CD4-positive, alpha-beta T cell treated with Interleukin-17A for 1 hour (primary cell): ENCODE measurements at places on chromosomes 11 and 22.

GRCh38 chr22:27692243-27692642 is 109.3 kb downstream of the MN1 start:
- no peak for DNase-seq

GRCh38 chr22:33018232-33018864 is 39.8 kb downstream of the SYN3 start:
- DNase-seq: peak; percentile 20

DNA sequence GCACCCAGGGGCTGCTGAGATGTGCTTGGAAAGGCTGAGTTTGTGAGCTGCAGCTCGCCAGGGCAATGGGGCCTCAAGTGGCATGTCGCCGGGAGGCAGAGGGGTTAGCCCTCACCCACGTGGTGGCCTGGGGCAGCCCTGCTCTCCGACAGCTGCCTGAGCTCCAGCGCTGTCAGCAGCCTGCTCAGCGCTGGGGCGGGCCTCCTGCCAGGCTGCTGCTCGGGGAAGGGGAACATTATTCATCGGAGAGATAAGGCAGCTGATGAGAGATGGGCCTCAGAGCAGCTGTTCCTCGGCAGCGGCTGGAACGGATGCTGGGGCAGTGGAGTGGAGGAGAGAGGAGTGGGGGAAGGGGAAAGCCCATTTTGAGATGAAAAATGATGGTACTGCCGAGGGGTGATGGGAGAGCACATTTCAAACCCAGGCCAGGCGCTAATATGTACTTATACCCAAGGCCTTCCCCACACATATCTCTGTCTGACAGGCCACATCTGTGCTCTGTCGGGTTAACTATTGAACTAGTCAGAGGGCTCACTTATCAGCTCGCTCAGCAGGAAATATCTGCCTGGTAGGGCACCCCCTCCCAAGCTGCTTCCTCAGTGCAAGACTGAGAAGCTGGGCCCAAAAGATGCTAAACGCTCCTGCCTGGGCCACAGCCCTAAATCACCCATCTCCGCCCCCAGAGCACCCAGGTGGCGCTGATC is 79.5 kb downstream of the TIMP3 start:
- DNase-seq: no peak

GRCh38 chr11:70848243-70848750 is 404.1 kb downstream of the SHANK2 start:
- DNase-seq: no peak

DNA sequence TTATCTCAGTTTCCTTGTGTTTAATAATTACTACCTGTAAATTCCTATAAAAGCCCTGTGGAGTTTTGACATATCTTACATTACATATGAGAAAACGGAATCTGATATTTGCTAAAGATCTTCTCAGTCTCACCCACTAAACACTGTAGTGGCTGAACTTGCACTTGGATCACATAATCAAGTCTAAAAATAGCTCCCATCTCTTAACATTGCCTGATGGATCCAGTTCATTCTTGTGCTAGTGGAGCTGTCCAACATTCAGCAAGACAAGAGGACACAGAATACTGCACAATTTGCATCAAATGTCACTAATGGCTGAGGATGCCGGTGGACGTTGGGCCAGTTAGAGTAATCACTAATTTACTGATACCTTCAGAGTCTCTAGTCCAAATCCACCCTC is 569.9 kb upstream of the ANO5 start:
- DNase-seq: no peak

DNA sequence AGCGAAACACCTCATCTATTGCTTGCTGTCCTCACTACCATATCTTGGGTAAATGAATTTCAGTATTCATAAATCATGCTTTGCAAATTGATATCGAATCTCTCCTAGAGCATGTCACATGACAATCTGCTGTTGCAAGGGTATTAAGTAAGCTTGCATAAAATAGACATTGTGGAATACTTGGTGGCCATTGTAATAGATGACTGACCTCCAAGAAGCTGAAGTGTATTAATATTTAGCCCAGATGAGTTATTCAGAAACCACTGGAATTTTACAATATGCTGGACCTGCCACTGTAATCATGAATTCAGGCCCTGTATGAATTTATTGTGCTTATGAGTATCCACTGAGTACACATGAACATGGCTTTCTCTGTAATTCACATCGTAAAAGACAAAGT is 289.7 kb upstream of the ARHGAP42 start:
- DNase-seq: no peak

DNA sequence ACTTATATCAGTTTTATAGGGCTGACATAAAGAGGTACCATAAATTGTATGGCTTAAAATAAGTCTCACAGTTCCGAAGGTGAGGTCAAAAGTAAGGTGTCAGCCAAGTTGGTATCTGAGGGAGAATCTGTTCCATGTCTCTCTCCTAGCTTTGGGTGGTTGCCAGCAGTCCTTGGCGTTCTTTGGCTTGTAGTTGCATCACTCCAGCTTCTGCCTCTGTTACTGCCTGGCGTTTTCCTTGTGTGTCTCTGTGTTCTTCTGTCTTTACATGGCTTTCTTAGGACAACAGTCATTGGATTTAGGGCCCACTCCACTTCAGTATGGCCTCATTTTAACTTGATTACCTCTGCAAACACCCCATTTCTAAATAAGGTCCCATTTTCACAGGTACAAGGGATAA is 16.7 kb downstream of the MMP7 start:
- no peak for DNase-seq

- no peak for DNase-seq
These were observed 8.9 kb upstream of the GRK3 start for GRCh38 chr22:25555586-25555985.

DNA sequence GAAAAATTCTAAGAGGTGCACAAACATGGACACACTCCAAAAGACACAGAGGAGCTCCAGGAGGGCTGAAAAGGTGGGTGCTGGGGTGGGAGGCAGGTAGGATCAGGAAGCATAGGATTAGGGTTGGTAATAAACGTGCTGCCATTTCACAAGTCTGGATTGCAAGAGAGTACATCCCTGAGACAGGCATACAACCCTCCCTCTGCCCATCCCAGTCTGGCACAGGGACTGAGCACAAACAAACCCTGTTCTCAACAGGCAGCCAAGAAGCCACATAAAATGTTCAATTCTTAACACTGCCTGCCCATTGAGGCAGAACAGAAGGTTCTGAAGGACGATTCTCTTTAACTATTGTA is 18.5 kb downstream of the SLC35F2 start:
- no peak for DNase-seq
